Panc1 (cell line): ENCODE measurements at places on chromosomes 11 and 22.

GRCh38 chr11:7448201-7448600 lies 37.1 kb upstream of the OLFML1 start:
- no peak for DNase-seq

DNA sequence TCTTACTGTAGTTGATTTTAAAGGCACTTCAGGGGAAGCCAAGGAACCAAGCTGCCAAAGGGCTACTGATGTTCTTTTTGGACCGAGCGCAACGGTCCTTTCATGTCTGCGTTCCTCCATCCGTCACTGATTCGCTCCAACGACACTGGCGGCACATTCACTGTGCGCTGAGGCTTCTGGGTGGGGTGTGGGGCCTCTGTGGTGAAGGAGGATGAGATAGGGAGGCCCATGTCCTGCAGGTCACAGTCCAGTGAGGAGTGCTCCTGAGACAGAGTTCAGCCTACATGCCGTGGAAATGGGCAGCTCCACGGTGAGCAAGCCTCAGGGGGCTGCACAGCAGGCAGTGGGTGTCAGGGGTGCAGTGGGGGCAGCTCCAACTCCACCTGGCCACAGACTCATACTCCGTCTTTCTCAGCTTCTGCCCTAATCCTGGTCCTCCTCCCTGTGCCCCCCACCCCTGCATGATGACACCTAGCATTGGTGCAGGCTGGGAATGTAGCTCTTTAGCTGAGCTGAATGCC lies 87.8 kb upstream of the SHANK2 start:
- no peak for DNase-seq

GRCh38 chr11:64536396-64536941 lies 54.6 kb upstream of the SLC22A12 start:
- no peak for DNase-seq

GRCh38 chr22:33400061-33400840 lies 342.1 kb upstream of the SYN3 start:
- no peak for DNase-seq

DNA sequence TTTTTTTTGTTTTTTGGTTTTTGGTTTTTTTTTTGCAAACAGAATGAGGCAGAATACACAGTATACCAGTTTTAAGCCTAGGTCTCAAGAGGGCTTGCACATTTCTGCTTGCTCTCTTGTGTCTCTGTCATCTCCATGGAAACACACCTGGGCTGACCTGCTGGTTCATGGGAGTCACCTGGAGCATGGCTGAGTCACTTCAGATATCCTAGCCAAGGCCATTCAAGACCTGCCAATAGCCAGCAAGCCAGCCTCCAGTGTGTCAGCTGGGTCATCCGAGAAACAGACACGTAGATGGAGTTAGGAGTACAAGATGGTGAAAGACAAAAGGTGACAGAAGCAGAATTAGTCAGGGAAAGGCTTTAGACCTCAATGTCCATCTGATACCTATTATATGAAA lies 124.2 kb upstream of the SEZ6L start:
- DNase-seq = no peak
